ENCODE measurements at places on chromosomes 6 and 20. TPM values are rescaled to one million over a fixed set of nuclear protein-coding genes. Genes with fewer than 3 reads are reported as not detected.

PTCRA gene
- not detected for total RNA-seq

HSPA12B gene
- not detected for total RNA-seq

DNA sequence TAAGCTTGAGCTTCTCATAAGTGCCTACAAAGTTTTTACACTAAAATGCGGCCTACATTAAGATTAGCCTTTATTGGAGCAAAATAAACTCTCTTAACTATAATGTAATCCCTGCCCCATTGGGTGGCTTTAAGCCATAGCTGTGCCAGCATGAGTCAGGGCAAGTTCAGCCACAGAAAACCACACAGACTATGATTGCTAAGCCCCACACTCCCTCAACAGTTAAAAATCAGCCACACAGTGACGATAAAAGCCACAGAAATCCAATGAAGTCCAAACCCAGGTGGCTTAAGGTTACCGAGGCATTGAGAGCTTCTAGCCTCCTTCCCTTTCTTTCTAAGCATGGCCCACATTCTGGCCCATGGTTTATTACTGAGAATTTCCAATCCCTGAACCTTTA lies 61.6 kb downstream of the GRM1 start:
- no peak overlapping the region for H3K27ac ChIP-seq
- no peak for DNase-seq
- no peaks in the 10 kb centered on the region for H3K36me3 ChIP-seq
- H3K4me3 ChIP-seq, result no peak overlapping the region
- H3K4me1 ChIP-seq, result no peaks in the 10 kb centered on the region

DNAH8 gene
- 0.21 TPM for total RNA-seq

All from osteocyte (in vitro differentiated cells).